Activated CD4-positive, alpha-beta memory T cell treated with anti-CD3 and anti-CD28 coated beads, Interleukin-2, amount 10 ng/mL, durations not matched to agents 7 days and 5 days (primary cell): ENCODE measurements at places on chromosomes 3 and 15. TPM values are rescaled to one million over a fixed set of nuclear protein-coding genes. Genes with fewer than 3 reads are reported as not detected.
A peak's percentile ranks its signal among the peaks of the same experiment; 100 is the strongest.

DNA sequence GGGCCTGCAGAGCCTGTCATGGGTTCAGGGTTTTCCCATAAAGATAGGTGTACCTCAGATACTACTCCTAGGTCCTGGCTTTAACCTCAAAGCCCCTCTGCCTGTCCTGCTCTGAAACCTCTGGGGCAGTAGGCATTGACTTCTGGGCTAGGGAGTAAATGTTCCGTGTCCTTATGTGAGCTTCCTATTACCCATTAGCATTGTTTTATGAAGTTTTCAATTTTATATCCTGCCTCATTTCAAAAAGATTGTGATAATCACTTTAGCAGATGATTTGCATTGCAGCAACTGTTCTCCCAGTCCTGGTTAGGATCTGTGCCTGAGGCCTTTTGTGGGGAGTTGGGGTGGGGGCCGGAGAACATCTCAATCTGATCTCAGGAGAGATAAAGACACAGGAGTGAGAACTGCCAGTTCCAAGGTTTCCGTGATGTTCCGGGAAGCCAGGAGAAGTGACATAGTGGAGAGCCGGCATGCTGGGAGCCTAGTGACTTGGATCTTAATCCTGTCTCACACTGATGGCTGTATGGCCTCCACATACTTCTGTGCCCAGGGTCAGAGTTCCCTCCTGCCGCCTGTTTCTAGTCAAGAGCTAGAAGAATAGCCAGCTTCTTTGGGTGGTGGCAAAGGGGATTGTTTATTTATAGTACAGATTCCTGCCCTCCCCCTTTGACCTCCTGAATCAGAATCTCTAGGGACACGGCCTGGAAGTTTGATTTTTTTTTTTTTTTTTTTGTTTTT lies 10.6 kb downstream of the TPM1 start:
- H3K4me3 ChIP-seq: no peak overlapping the region
- peaks cover 2% of the 10 kb centered on the region for H3K27me3 ChIP-seq
- no peak overlapping the region for H3K27ac ChIP-seq
- peaks cover 9% of the 10 kb centered on the region for H3K4me1 ChIP-seq

GRCh38 chr3:30672959-30673358 lies 66.6 kb downstream of the TGFBR2 start:
- DNase-seq: no peak
- H3K36me3 ChIP-seq: peaks cover 99% of the 10 kb centered on the region
- H3K27ac ChIP-seq: peak overlapping the region; percentile 28
- no peaks in the 10 kb centered on the region for H3K27me3 ChIP-seq
- H3K4me3 ChIP-seq: no peak overlapping the region

DNA sequence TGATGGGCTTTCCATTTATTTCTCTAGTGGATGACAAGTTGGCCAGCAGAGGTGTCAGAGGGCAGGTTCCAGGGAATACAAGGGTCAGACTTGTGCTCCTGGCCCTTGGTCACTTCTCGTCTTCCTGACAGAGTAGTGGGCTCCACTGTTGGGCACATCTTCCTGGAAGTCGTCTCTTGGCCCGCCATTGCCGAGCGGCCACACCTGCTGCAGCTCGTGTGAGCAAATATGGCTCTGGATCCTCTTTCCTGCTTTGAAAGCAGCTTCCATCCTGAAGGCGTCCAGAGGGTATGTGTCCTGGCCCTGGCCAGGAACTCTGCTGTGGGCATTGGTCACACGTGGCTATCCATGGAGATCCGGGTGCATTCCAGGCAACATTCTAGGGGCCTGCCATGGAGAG lies 100.2 kb downstream of the SNRPN start:
- H3K27ac ChIP-seq: no peak overlapping the region
- DNase-seq: no peak
- no peaks in the 10 kb centered on the region for H3K27me3 ChIP-seq
- no peaks in the 10 kb centered on the region for H3K4me1 ChIP-seq
- peaks cover 92% of the 10 kb centered on the region for H3K36me3 ChIP-seq

DNA sequence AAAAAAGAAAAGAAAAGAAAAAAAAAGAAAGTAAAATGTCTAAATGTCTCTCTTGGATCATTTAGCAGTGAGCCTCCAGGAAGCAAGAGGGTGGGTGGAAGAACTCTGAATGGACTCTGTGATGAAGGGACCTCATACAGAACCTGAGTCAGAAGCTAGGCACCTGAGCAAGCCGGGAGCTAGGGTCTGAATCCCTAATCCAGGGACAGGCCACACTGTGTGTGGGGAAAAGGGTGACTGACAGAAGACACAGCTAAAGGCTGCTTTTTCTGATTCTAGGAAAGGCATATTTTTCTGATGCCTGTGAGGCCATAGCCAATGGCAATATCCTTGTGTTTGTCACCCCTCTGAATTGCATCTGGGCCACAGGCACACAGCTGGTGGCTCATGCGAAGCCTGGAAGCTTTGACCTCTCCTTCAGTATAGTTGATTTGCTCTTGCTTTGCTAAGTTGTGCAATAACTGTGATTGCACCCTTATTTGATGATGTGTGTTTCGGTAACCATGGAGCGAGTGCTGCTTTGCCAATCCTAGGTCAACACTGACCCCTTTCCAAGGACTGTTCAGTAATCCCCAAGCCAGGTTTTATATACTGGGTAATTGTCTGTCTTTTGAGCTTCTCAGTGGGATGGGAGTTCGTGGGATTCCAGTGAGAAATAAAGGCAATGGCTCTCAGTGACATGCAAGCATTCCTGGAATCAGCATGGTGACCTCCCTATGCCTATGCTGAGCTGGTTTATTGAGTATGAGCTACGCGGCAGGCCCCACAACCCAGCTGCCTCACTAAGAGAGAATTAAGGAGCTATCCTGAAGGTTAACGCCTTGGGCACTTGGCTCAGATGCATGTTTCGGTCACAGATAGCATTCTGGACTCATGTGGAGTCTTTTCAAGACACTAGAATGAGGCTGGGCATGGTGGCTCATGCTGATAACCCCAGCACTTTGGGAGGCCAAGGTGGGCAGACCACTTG lies 49.0 kb upstream of the OSBPL11 start:
- no peaks in the 10 kb centered on the region for H3K4me1 ChIP-seq
- H3K4me3 ChIP-seq: no peak overlapping the region
- no peak for DNase-seq
- no peaks in the 10 kb centered on the region for H3K36me3 ChIP-seq

- H3K36me3 ChIP-seq: no peaks in the 10 kb centered on the region
- DNase-seq: no peak
- no peak overlapping the region for H3K4me3 ChIP-seq
- H3K27me3 ChIP-seq: peaks cover 41% of the 10 kb centered on the region
- H3K4me1 ChIP-seq: peaks cover 24% of the 10 kb centered on the region
These were observed 4.6 kb upstream of the TRIM71 start for GRCh38 chr3:32813180-32813579.

GRCh38 chr3:116046350-116046749 lies 398.9 kb downstream of the LSAMP start:
- no peak for DNase-seq
- H3K36me3 ChIP-seq: no peaks in the 10 kb centered on the region
- H3K4me3 ChIP-seq: no peak overlapping the region
- H3K4me1 ChIP-seq: no peaks in the 10 kb centered on the region
- H3K27ac ChIP-seq: no peak overlapping the region

- peaks cover 9% of the 10 kb centered on the region for H3K36me3 ChIP-seq
- H3K4me3 ChIP-seq: peak overlapping the region; percentile 83
- DNase-seq: peak; percentile 77
These were observed 582 bp upstream of the SLCO3A1 start for GRCh38 chr15:91852741-91853510.

DNA sequence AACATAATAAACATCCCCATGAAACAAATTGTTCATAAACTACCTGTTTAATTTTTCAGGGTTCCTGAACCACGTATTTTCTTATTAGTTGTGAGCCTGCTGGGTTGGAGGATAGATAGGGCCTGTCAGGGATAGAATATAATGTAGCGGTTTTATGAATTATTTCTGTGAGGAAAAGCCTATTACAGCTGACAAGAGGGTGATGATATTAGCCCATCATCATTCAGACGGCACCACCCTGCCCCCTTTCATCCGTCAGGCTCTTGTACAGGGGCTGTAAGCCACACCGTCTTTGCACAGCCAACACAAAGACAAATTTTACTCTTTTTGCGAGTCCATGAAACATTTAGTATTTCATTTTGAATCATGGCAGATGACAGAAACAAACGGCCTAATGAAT lies 335.3 kb upstream of the TMCO5A start:
- H3K4me1 ChIP-seq: no peaks in the 10 kb centered on the region
- no peak overlapping the region for H3K4me3 ChIP-seq
- no peak for DNase-seq
- no peak overlapping the region for H3K27ac ChIP-seq
- no peaks in the 10 kb centered on the region for H3K27me3 ChIP-seq
- no peaks in the 10 kb centered on the region for H3K36me3 ChIP-seq

DNA sequence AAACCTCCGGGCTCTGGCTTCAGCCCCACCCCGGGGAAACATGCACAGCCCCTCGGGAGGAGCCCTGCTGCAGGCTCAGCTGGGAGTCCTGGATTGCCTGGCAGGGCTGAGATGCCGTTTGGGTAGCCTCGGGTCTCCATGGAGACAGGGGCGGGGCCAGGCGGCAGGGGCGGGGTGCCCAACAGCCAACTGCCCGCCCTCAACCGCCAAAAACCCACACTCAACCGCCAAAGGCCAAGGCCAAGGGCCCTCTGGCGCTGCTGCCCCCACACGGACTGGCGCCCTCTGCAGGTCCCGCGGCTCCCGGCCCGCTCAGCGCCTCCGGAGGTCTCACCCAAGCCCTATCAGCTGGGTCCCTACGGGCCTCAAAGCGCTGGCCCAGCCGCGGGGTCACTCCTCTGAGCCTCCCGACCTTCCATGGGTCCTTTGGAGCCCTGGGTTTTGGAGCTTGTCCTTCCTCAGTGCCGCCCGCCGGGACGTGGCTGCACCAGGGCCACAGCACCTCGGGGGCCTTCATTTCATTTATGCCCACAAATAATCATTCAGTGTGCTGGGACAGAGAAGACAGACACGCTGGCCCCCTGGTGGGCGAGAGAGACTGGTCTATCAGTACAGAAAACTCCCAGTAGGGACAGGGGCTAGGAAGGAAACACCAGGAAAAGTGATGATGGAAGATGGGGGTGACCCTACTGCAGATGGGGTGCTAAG lies 33.5 kb upstream of the ACAD9 start:
- peaks cover 2% of the 10 kb centered on the region for H3K27me3 ChIP-seq
- peak overlapping the region; percentile 53 for H3K27ac ChIP-seq
- no peaks in the 10 kb centered on the region for H3K36me3 ChIP-seq
- H3K4me1 ChIP-seq: peaks cover 16% of the 10 kb centered on the region
- peak; percentile 87 for DNase-seq

DNA sequence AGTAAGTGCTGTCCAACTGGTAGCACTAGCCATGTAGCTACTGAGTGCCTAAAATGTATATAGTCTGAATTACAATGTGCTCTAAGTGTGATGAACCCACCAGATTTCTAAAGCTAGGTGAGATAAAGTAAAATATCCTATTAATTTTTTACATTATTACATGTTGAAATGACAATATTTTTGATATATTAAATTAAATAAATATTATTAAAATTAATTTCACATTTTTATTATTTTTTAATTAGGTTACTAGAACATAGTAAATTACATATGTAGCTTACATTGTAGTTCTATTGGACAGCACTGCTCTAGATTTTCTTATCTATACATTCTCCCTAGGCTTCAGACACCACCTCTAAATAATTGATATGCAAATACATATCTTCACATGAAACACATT lies 9.2 kb upstream of the OR5K1 start:
- H3K36me3 ChIP-seq: peaks cover 1% of the 10 kb centered on the region
- no peak for DNase-seq
- H3K27ac ChIP-seq: no peak overlapping the region

DNA sequence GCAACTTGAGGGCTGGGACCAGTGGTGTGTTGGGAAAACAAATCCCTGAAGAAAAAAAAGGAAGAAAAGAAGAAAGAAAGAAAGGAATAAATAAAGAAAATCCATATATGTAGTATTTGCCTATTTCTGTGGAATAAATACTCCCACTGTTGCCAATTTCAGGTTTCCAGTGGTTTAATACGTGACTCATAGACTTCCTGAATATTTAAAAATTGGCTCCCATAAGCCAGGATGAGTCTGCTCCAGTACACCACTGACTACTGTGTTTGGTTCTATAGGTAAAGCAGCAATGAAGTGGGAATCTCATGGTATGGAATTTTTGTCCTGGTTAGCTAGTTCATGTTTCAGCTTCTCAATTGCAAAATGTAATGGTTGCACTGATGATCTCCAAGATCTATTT lies 31.6 kb downstream of the PYDC2 start:
- H3K27me3 ChIP-seq: no peaks in the 10 kb centered on the region
- H3K36me3 ChIP-seq: no peaks in the 10 kb centered on the region
- H3K27ac ChIP-seq: no peak overlapping the region
- H3K4me1 ChIP-seq: no peaks in the 10 kb centered on the region
- no peak overlapping the region for H3K4me3 ChIP-seq

- no peak overlapping the region for H3K4me3 ChIP-seq
- no peaks in the 10 kb centered on the region for H3K36me3 ChIP-seq
- no peak overlapping the region for H3K27ac ChIP-seq
- no peak for DNase-seq
- H3K27me3 ChIP-seq: peaks cover 2% of the 10 kb centered on the region
These were observed 64.5 kb upstream of the ZNF280D start for GRCh38 chr15:56797720-56798275.

The GPR176 gene
- total RNA-seq: 0.13 TPM

The C2CD4A gene
- 0.40 TPM for total RNA-seq

The REC114 gene
- not detected for total RNA-seq

The PTX3 gene
- not detected for total RNA-seq

The GADL1 gene
- not detected for total RNA-seq

The SPSB4 gene
- total RNA-seq: not detected
